ENCODE measurements at places on chromosomes 4 and X.

- no peak for DNase-seq
Measured at GRCh38 chr4:78930016-78930629, 9.1 kb downstream of the PAQR3 start.

DNA sequence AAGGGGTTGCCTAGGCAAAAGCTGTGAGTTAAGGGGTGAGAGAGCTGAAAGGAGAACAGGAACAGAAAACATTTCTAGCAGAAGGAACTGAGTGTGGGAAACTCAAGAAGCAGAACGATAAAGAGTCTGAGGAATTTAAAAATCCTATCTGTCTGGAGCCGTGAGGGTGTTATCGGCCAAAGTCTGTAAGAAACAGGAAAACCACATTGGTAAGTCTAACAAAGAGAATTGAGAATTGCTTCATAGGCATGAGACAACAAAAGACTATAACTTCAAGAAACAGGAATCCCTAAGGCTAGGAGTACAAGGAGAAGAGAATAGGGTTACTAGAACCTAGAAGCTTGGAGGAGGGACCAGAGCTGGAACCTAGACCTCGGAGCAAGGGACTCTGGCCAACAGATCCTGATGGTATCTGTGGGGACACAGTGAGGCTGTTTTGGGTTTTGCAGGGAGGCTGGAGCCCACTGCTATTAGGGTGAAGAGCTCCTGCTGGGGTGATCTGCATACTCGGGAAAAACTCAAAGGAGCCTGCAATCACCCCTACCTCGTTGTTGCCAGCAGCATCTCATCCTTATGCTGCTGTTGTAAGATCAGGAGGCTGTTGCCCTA, 175.6 kb downstream of the FBXO8 start:
- DNase-seq: no peak

GRCh38 chrX:151912221-151912620, 468 bp upstream of the MAGEA4 start:
- no peak for DNase-seq

DNA sequence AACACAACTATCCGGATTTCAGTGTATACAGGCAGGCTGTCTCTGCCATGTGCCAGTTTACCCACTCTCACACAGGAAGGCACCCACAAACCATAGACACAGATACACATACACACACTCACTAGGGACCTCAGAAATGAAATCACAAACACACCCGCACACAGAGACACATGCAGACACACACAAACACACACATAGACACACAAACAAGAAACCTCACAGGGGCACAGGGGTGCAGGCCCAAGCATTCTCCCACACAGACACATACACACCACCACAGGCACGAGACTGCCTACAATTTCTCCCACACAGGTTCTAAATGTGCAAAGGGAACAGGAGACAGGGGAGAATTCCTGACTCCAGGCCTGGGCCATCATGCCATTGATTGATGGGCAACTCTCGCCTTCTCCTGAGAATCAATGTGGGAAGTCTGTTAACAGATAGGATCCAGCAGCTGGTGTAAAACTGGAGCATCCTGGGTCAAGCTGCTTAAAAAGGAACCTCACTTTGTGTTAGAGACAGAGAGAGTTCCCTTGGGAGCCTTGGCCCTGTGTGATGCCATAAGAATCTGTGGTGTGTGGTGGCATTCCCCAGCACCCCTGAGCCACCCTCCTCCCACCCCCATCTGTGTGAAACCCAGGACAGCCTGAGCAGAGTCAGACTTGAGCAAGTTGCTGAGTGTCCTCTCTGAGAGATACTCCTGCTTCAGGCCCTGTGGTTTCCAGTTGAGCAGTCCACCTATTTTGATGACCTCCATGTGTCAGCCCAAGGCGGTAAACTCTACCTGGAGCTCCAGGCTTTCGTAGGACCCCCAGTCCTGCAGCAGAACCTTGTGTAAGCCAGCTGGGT, 33.9 kb downstream of the NBDY start:
- no peak for DNase-seq

Measured in RWPE1 (cell line).